ENCODE measurements at places on chromosomes 7 and 10.

DNA sequence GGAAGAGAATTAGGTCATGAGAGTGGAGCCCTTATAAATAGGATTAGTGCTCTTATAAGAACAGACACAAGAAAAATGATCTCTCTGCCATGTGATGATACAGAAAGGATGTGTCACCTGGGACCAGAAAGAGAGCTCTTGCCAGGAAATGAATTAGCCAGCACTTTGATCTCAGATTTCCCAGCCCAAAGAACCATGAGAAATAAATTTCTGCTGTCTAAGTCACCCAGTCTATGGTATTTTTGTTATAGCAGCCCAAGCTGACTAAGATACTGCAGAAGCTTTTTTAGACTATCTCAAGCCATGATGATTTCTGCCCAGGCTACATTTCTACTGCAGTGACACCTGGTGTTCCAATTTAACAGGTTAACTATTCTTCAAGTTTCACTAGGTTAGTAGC, 84.8 kb downstream of the RSU1 start:
- no peak for DNase-seq

DNA sequence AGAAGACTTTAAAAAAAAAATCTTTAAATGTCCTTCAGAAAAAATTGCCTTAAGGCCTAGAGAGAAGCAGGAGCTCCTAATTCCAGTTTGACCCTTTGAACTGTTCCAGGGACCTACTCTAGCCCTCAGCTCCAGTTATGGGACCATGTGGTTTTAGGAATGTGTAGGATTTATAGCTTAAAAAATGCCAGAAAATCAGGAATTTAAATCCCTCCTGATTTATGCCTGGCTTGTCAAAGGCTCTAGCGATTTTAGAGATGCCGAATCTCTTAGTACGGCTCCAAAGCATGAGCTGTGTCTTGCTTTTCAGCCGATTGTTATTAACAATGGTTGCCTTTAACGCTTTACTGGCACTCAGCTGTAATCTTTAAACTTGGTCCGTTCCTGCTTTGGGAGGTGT, 130.6 kb upstream of the NPVF start:
- no peak for DNase-seq

DNA sequence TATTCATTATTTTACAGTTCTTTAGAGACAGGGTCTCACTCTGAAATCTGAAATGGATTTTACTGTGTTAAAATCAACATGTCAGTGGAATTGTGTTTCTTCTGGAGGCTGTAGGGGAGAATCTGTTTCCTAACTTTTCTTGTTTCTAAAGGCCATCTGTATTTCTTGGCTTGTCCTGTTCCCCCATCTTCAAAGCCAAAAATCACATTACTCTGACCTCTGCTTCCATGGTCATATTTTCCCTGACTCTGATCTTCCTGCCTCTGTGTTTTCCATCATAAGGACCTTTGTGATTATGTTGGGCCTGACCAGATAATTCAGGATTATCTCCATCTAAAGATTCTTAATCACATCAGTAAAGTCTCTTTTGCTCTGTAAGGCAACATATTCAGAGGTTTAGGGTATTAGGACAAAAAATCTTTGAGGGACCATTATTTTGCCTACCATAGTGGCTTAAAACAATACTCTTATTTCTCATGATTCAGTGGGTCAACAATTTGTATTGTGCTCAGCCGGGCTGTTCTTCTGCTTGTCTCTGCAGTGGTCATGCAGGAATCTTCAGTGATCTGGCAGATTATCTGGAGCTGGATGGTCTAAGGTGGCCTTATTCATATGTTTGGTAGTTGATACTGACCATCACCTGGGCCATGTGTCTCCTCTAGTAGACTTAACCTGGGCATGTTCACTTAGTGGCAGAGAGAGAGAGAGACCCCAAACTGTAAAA, 5.7 kb downstream of the ANLN start:
- DNase-seq, result no peak

GRCh38 chr10:4278186-4278585, 493.2 kb upstream of the KLF6 start:
- no peak for DNase-seq

DNA sequence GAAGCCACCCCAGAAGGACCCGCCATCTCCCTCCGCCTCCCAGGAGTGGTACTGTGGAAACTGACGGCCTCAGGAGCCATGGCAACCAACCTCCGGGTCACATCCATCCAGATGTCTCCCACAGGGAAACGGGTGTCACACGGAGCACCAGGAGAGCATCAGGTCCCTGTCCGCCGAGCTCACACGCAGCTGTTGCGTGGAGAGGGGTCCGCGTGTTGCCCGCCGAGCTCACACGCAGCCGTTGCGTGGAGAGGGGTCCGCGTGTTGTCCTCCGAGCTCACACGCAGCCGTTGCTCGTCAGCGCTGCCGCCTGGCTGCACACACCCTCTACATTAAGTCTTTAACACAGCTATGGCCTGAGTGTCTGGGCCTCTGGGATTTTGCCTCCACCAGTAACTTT, 311.1 kb upstream of the SHH start:
- DNase-seq, result no peak

- no peak for DNase-seq
These were observed 513.4 kb upstream of the GHITM start for GRCh38 chr10:83625831-83626360.

- DNase-seq, result no peak
These were observed 147.8 kb downstream of the ADAM12 start for GRCh38 chr10:126240483-126240882.

DNA sequence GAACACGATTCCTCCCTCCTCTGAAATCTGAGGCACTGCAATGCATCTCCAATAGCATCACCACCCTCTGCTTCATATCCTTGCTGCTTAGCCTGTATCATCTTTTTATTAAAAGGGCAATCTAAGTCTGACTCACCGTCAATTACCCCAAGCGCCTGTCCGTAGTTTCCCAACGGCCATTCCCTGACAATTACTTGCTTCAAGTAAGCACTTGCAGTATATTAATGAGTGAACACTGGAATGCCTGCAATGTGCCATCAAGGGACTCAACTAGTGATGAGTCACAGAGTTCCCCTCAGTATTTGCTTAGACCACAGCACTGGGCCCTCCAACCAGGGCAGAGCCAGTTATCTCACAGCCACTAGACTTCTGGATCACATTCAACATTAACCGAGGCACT, 19.5 kb upstream of the PPP1R3C start:
- DNase-seq, result no peak

DNA sequence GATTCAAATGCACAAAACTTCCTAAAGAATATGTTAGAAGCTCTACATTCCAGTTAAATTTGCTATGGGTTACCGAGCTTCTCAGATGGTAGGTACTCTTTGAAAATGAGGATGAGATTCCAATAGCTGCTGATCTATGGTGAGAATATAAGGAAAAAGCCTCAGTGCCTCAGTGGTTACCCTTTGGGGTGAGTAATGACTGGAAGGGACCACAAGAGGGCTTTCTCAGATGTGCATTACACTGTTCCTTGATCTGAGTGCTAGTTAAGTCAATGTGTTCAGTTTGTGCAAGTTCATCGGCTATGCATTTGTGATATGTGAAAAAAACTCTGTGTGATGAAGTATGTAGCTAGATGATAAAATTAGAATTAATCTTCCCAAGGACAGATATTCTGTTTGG, 3.5 kb downstream of the NRCAM start:
- no peak for DNase-seq

GRCh38 chr7:360454-361100, 70.6 kb downstream of the FOXL3 start:
- no peak for DNase-seq

DNA sequence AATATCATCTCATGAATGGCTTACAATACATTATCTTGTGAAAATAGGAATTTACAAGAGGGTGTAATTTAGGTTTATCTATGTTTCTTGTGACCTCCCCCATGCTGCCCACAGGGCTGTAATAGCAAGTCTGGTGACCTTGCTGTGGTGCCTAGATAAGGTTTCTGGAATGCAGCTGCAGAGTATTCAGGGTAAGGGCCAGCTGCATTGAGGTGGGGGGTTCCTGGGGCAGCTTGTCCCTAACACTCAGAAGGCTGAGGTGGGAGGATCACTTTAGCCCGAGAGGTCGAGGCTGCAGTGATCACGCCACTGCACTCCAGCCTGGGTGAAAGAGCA, 5.3 kb upstream of the DHTKD1 start:
- no peak for DNase-seq

DNA sequence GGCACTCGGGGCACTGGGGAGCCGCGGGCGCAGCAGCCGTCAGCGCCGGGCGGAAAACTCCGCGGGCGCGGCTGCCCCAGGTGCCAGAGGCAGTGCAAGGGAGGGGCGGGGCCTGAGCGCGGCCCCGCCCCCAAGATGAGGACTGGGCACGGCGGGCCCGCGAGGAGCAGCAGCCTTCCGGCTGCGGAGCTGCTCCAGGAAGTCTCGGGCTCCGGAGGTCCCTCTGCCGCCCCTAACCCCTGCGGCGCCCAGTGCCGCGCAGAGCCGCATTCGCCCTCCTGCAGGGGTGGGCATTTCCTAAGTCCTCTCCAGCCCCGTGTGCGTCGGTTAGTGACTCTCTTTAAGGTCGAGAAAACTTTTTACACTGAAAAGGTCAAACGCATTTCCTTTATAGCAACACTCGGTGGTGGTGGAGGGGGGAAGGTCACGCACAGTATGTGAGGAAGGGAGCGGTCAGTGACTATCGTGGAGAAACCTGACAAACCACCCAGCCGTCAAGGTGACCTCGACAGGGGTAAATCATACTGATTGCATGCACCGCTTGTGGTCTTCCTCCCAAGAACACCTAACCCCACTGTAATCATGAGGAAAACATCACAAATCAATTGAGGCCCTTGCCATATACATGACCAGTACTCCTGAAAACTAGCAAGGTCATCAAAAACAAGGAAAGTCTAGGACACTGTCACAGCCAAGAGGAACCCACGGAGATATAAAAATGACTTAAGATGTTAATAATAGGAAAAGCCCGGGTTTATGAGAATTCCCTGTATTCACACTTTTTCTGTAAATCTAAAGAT, at the start of gene ANXA11:
TSS of gene ANXA11 (minus strand) at position 61 of the 800 bp plus-strand sequence. CDS start 32,676 bp downstream, outside the sequence.
- DNase-seq, result peak; percentile 80

- DNase-seq, result peak; percentile 19
These were observed 7.3 kb downstream of the LRRN3 start for GRCh38 chr7:111098011-111098925.

DNA sequence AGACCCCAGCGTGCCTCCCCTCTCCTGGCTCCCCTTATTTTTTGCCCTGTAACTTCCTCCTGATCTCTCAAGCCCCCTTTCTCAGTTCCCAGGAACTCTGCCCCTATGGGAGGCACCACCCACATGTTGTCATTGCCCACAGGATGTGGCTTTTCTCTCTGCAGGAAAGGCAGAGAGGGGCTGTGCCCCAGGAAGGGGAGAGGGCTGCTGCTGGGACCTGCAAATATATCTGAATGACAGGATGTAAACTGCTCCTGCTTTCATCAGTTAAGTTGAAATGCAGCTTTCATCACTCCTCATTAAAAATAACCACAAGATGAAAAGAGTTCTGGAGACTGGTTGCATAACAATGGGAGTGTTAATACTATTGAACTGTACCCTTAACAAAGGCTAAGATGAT, 103.3 kb downstream of the CLEC2L start:
- no peak for DNase-seq

All from activated B cell treated with CpG ODN at 0.5 μM for 24 hours (primary cell).